A549 treated with dexamethasone at 1 μM for 4 hours (cell line): ENCODE measurements at places on chromosomes 16 and 17. TPM values are rescaled to one million over a fixed set of nuclear protein-coding genes. Genes with fewer than 3 reads are reported as not detected.

TAX1BP3 gene
- 285 to 336 TPM (median 323 TPM) in 5 replicates for total RNA-seq

IFI35 gene
- 16.3 to 18.6 TPM (median 17.6 TPM) in 5 replicates for total RNA-seq

VMO1 gene
- total RNA-seq: 0.81 to 1.2 TPM (median 1.0 TPM) in 5 replicates

SDK2 gene
- 1.1 to 2.4 TPM (median 1.9 TPM) in 5 replicates for total RNA-seq

GEMIN4 gene
- total RNA-seq: 48.9 to 62.3 TPM (median 58.8 TPM) in 5 replicates

NUPR1 gene
- total RNA-seq: 10.5 to 19.3 TPM (median 15.5 TPM) in 5 replicates

KREMEN2 gene
- total RNA-seq: 0.95 to 2.0 TPM (median 1.9 TPM) in 5 replicates

EDC4 gene
- total RNA-seq: 42.2 to 69.2 TPM (median 59.8 TPM) in 5 replicates

ASPHD1 gene
- total RNA-seq: 15.9 to 21.5 TPM (median 20.0 TPM) in 5 replicates

SLC5A11 gene
- 0.23 to 0.52 TPM (median 0.27 TPM) in 5 replicates for total RNA-seq

ABCC12 gene
- total RNA-seq: 0.02 to 0.06 TPM (median 0.05 TPM) in 3 of 5 replicates, not detected in the others

NPTX1 gene
- 112 to 211 TPM (median 167 TPM) in 5 replicates for total RNA-seq

PITPNM3 gene
- total RNA-seq: 1.5 to 3.0 TPM (median 2.3 TPM) in 5 replicates

MGAT5B gene
- total RNA-seq: 13.7 to 21.3 TPM (median 20.9 TPM) in 5 replicates

STAC2 gene
- 4.0 to 7.1 TPM (median 6.9 TPM) in 5 replicates for total RNA-seq

PRKCB gene
- 0.17 to 0.23 TPM (median 0.22 TPM) in 5 replicates for total RNA-seq

MT1G gene
- total RNA-seq: not detected in 5 replicates

C16orf54 gene
- not detected in 5 replicates for total RNA-seq

KATNIP gene
- 7.7 to 14.8 TPM (median 13.3 TPM) in 5 replicates for total RNA-seq

KRT24 gene
- total RNA-seq: not detected in 5 replicates

UNK gene
- total RNA-seq: 25.1 to 30.9 TPM (median 29.6 TPM) in 5 replicates
